Effector memory CD8-positive, alpha-beta T cell (primary cell): ENCODE measurements at places on chromosomes 13 and 19.

- no peak for DNase-seq
These were observed 34.4 kb upstream of the UBL3 start for GRCh38 chr13:29884671-29885430.

DNA sequence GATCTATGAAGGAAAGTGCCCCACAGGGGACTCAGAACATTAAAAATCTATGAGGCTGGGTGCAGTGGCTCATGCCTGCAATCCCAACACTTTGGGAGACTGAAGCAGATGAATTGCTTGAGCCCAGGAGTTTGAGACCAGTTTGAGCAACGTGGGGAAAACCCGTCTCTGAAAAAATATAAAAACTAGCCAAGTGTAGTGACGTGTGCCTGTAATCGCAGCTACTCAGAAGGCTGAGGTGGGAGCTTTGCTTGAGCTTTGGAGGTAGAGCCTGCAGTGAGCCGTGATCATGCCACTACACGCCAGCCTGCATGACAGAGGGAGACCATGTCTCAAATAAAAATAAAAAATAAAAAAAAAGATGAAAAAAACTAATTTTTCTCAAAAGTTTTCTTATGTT lies 1070.6 kb downstream of the PCDH9 start:
- no peak for DNase-seq

- DNase-seq: no peak
These were observed 67.7 kb upstream of the TEX29 start for GRCh38 chr13:111252446-111253364.

- no peak for DNase-seq
These were observed at the start of gene LILRB4 for GRCh38 chr19:54662730-54663129. LILRB4 (plus strand) TSS chr19:54662985; CDS start chr19:54663034, 49 bp downstream.

GRCh38 chr13:87453244-87453643 lies 217.9 kb upstream of the SLITRK5 start:
- no peak for DNase-seq

- no peak for DNase-seq
These were observed 13.8 kb upstream of the CYP4F2 start for GRCh38 chr19:15911599-15912235.

DNA sequence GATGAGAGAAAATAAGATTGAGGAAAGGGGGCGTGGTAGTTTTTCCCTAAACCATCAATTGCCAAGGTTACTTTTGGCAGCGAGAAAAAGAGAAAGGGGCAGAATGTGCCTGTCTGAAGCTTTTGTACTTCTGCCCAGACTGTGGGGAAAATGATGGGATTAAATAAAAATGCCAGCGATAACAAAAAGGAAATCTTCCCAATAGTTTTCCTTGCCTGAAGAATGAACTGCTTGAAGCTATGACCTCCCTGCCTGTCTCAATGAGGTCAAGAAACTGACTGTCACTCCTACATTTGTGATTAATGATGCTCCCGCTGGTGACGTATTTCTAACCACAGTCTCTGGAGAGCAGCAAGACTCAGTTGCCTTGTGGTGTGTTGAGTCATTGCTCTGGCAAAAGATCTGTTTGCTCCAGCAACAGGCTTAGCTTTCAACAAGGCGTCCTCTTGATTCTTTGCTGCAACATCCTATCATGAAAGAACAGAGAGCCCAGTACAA lies 1051.5 kb downstream of the DIAPH3 start:
- no peak for DNase-seq

DNA sequence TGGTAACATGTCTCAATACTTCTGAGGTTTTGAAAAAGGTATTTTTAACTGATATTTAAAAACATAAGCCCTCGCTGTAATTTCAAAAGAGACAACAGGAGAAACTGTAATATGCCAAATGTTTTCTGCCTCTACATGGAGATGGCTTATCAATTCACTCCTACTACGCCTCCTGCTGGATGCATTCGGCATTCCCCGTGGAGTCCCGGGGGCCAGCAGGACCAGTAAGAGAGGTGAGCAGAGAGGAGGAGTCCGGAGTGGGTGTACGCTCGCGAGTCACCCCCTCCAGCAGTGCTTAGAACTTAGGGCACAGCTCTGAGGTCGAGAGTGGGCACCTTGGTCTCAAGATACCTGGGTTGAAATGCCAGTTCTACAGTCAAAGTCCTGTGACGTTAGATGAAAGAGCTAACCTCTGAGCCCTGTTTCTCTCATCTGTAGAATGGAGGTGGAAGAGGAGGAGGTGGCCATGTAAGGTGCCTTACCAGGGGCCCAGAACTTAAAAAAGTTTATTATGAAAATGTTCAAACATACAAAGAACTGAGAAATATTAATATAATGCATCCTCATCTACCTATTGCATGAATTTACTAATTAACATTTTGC lies 110.2 kb downstream of the STK24 start:
- DNase-seq: no peak

GRCh38 chr19:55246462-55247451 lies 12.1 kb downstream of the PPP6R1 start:
- DNase-seq: no peak

DNA sequence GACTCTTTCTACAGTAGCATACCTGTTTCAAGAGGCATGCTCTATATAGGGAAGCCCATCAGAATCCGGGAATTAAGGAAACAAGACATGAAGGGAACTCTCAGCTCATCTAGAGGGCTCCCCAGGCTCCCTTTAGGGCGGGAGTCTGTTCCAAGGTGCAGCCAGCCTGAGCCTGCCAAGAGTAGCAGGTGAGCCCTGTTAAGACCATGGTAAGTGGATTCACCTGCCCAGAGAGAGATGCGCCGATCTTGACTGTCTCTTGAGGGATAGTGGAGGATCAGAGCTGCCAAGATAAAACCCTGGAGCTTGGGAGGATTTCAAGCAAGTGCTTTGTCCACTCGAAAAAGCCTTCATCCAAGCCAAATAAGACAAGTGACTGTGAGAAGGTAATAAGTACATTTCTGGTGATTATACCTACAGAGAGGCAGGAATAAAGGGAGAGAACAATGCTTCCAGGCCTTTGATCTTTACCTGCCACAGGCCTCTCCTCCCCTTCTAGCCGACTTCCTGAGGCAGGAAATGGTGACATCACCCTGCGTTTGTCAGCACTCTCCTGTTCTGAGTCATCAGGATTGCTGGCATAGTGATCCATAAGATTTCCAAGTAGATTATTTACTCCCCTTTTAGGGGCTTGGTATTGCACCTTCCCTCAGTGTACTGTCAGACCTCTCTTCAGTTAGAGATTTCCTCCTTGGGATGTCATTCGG lies 31.5 kb downstream of the KLF5 start:
- no peak for DNase-seq

GRCh38 chr13:19155321-19155861 lies 26.2 kb downstream of the TUBA3C start:
- DNase-seq: no peak

DNA sequence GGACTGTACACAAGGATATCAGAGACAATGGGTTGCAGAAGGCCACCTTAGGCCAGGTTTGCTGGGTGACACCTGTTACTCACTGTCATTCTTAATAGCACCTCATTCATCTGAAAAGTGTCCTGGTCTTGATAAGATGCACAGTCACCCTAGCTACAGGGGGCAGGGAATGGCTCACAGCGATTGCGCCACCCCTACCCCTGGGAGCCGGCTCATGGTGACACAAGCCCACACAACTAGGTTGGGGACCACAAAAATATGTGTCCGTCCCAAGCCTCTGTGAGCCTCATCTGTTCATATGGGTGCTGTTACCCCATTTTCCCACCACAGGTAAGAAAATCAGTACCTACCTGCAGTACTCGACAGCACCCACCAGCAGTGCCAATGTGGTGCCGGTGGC lies 23.4 kb downstream of the MED26 start:
- no peak for DNase-seq

GRCh38 chr13:112133499-112134390 lies 66.8 kb downstream of the SOX1 start:
- DNase-seq: no peak

- no peak for DNase-seq
These were observed 132.7 kb upstream of the SLITRK5 start for GRCh38 chr13:87538366-87539052.

- no peak for DNase-seq
These were observed 142.7 kb downstream of the SUCLA2 start for GRCh38 chr13:47858042-47859025.

DNA sequence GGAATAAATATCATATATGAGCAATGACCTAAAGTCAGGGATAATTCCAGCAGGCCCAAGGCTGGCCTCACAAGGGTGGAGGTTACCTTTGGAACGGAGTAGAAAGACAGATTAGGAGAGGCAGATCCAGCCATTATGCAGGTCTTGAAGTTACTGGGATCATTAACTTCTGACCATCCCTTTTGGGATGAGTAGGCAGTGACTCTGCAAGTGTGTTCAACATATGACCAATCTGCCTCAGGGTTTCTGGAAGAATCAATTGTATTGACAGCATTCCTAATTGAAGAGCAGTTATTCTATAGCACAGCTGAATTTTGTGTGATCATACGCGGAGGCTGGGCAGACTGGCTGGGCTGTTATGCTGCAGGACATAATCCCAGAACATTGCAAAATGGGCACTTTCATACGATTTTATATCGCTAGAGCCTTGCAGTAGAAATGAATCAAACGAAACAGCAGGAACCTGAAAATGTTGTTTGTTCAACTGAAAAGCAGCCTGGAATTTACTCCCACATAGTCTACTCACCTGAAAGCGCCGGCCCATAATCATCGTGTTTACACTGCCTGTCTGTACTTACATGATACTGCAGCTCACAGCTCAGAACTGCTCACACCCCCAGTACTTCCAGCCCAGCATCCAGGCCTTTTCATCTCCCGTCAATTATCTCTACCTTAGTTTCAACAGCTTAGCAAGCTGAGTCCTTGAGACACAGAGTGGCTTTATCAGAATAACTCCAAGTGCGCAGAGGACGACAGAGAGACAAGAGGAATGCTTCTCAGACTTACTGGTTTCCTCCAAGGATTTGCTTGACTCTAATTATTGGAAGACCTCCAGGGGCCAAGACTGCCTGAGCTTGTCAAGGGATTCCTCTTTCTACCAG lies 556.1 kb downstream of the EFNB2 start:
- no peak for DNase-seq

- DNase-seq: no peak
These were observed 22.6 kb downstream of the PGPEP1 start for GRCh38 chr19:18362934-18363542.

DNA sequence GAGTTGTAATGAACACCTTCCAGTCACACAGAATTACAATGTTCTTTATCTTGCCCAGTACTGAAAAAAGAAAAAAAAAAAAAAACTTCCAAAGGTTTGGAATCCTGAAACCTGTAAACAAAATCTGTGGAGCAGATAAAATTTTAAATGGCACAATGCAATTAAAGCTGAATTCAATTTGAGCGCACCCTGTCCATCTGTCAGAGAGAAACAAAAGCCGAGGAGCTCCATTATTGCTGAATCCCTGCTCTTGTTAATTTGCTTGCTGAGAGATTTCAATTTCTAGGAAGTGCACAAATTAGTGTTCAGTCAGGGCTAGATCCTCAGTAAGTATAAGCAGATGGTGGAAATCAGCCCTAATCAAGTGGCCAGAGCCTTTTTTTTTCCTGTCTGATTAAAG lies 65.2 kb downstream of the DACH1 start:
- no peak for DNase-seq

DNA sequence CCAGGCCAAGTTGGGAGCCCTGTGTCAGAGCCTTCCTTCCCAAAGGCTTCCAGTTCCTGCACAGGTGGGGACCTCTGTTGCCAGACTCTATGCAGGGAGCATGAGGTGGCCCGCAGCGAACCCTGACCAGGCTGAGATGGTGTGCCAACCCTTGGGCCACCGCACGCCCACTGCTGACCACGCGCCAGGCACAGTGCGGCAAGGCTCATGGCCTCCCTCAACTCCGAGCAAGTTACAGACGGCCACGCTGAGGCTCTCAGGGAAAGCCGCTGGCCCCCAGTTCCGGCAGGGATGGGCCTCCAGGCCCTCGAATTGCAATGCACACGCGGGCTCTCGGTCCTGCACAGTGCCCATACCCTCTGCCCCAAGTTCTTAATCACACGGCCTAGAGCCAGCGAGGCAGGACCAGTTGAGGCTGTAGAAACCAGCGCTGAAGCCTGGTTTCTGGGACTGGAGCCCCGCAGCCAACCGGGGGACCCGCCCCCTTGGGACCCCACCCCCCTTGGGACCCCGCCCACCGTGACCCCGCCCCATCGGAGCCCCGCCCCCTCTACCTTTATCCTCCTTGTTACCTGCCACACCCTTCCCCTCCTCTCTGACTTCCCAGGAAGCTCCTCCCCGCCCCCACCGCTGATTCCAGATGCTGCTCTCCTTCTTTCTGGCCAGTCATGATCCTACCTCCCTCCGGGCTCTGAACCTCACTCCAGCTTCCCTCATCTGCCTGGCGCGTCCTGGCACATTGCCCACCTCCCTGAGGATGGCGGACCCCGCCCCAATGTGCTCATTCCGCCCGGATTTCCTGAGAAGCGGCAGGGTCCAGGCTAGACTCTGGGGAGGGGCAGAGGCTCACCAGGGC lies 6.0 kb downstream of the PEX11G start:
- DNase-seq: no peak

DNA sequence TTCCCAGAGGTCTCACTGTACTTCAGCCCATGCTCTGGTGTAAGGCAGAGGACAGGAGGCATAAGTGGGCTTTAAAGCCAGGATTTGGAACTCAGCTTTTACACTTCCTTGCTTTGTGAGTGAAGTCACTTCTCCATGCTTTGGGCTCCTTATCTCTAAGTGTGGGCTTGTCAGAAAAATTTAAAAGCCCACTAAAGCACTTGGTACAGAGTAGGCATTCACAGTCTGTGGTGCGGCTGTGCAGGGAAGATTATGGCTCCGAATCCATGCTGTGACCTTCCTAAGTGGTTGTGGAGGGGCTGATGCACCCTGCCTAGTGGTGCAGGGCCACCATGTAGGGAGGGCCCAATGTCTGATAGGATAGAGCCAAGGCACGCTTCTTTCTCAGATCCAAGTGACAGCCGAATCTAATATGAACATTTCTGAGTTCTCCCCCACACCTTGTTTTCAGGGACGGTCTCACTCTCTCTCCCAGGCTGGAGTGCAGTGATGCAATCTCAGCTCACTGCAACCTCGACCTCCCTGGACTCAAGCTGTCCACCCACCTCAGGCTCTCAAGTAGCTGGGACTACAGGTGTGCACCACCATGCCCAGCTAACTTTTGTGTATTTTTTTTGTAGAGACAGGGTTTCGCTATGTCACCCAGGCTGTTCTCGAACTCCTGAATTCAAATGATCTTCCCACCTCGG lies 6.9 kb downstream of the TIMM29 start:
- DNase-seq: no peak

- DNase-seq: no peak
These were observed 1660.4 kb upstream of the MIR17HG start for GRCh38 chr13:89687066-89687465.
